Stomach (tissue), 19 donors: ENCODE measurements at places on chromosomes 4 and X. TPM values are rescaled to one million over a fixed set of nuclear protein-coding genes. Genes with fewer than 3 reads are reported as not detected.

AFM gene
- total RNA-seq, result not detected

DNA sequence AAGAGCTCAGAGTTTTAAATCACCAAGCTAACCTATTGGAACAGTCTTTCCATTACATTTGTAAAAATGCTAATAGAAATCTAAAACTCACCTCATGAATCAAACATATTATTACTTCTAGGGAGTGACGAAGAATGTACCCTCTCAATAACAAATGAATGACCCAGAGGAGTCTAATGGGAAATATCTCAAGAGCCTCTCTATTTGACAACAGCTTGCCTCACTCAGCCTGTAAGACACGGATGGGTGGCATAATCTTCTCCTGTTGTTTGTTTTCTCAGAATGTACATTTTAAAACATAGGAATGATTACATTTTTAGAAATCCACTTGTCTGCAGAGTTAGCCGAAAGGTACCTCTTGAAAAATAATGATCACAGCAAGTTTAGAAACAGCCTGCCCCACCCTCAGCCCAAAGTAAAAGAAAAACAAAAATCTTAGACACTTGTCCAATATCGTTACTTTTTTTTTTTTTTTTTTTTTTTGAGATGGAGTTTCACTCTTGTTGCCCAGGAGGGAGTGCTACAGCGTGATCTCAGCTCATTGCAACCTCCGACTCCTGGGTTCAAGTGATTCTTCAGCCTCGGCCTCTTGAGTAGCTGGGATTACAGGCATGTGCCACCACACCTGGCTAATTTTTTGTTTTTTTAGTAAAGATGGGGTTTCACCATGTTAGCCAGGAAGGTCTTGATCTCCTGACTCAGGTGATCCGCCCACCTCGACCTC lies 183.6 kb upstream of the FTHL17 start:
- no peak for DNase-seq

- no peak for DNase-seq
These were observed 25.4 kb upstream of the FAM47B start for GRCh38 chrX:34917146-34917545.

DNA sequence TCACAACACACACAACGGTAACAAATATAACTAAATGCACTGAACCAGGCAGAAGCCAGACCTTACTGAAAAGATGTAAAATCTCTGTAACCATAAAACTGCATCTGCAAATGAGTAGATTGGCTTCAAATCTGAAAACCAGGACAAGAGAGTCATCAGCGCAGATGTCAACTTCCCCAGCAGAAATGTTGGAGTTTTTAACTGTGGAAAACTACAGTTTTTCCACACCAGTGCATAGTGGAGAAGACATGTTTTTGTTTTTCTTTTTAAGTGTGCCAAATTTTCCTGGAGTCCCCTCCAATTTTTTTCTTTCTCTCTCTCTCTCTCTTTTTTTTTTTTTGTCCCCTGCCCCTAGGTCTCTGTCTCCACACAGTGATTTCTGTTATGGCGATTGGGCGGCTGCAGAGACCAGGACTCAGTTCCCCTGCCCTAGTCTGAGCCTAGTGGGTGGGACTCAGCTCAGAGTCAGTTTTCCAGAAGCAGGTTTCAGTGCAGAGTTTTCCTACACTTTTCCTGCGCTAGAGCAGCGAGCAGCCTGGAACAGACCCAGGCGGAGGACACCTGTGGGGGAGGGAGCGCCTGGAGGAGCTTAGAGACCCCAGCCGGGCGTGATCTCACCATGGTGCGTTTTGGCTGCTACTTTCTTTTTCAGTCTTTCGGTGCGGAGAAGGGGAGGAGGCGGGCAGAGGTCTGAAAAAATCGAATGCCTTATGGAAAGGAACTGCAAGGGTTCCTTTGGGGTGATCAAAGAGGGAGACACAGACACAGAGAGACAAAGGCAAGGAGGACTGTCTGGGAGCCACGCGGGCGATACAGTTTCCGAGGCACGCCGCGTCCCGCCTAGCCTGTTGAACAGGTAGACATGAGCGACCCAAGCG lies at the start of gene GUCY1A1:
Gene GUCY1A1, plus strand, starts transcription at position 505 of the 878 bp plus-strand sequence. CDS start 30,020 bp downstream, outside the sequence.
- no peak for DNase-seq

- DNase-seq, result no peak
These were observed 115.6 kb downstream of the SPANXA1 start for GRCh38 chrX:141468940-141469339.

DNA sequence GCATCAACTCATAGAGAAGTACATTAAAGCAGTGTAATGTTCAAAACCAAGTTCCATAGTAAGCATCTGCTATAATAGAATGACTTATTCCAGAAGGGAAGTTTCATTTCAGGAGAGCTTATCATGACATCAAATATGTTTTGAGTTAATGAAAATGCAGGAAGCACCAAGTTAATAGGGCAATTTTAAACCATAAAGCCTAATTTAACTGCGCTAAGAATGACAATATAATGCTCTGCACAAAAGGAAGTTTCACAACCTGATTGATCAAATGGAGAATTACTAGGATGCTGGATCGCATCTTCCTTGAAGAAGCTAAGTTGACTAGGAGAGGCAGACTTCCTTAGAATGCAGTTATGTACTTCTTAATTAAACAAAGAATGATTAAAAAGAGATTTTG lies 416.9 kb upstream of the MAGEB2 start:
- no peak for DNase-seq

GRCh38 chrX:114338870-114339269 lies 245.0 kb upstream of the HTR2C start:
- DNase-seq, result no peak

MAB21L2 gene
- total RNA-seq, result not detected

DNA sequence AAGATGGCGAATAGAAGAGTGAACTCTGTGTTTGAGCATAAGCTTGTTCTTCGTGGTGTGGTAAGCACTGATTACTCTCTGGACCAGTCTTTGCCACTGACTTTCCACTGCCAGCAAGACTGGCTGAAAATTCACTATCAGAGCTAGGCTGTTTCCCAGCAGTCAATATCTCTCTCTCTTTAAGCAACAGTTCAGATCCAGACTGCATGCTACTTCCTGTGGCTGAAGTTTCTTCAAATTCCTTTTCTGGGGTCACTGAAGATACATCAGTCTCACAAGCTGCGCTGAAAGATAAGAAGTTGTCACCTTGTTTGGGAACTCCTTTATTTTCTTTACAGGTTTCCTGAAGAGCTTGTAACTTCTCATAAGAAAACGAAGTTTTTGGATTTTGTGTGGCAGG lies 54.0 kb upstream of the FAM120C start:
- no peak for DNase-seq

GRCh38 chr4:174580597-174580996 lies 58.3 kb upstream of the HPGD start:
- DNase-seq, result no peak

DNA sequence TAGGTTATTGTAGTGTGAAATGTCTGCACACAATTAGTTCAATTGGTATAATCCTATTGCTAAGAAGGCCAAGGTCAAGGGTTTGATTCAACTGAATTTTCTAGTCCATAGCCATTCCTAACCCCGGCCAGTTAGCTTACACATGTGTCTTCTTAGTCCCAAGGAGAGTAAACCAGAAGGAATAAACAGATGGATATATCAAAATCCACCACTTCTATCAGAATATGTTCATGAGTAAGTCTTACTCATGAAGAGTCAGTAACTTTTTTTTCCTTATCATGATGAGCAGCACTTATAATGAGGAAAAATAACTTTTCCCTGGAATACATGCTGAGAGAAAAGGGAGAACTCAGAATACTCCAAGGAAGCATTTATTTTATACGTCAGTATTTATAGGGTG lies 9.5 kb downstream of the HHIP start:
- no peak for DNase-seq

DNA sequence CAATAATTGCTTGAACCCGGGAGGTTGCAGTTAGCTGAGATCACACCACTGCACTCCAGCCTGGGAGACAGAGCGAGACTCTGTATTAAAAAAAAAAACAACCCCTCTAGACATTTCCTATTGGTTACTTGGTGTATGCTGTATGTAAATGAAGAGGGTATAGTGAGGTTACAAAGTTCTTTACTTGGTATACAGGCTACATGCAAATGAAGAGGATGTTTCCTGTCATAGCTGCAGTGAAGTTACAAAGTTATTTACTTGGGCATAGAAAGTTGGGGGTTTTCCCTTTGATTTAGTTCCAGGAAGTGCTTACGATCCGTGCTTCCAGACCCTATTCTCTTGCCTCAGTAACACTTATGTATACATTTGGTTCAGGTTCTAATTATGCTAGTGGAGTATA lies 38.4 kb upstream of the CLNK start:
- DNase-seq, result no peak

GRCh38 chrX:152861116-152861515 lies 30.3 kb downstream of the NSDHL start:
- DNase-seq, result no peak

DNA sequence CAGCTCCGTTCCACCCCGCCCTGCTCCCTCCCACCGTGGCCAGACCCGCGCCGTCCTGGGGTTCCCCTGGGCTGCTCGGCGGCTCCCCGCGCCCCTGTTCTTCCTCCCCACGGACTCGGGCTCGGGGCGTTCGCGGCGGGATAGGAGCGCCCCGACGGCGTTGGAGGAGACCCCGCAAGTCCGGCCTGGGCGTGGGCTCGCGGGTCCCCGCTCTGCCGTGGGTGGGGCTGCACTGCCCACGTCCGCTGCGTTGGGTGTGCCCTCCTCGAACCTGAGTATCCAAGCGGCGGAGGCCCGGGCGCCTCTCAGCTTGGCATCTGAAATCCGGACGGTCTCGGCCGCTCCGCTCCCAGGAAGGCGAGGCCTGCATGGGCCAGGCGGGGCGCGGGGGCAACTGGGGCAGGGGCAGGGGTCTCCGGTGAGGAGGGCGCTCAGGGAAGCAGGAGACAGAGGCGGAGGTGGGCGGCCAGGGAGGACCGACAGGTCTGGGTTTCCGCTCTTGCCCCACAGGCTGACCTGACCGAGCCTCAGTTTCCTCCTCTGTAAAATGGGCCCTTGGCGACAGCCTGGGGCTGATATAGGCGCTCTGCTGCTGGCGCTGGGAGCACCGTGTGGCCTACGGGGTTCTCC lies 12.0 kb upstream of the NAT8L start:
- DNase-seq, result no peak

GRCh38 chr4:185108669-185109068 lies 34.4 kb upstream of the SLC25A4 start:
- DNase-seq, result peak; percentile 46

- DNase-seq, result no peak
These were observed 43.5 kb upstream of the PAK3 start for GRCh38 chrX:111052478-111052877.

- no peak for DNase-seq
These were observed 738.3 kb downstream of the STPG2 start for GRCh38 chr4:97404876-97405523.

MAGEA1 gene
- total RNA-seq, result not detected

PARM1 gene
- total RNA-seq, result 24.6 TPM

SPANXN4 gene
- not detected for total RNA-seq

SAGE1 gene
- total RNA-seq, result not detected

DNA sequence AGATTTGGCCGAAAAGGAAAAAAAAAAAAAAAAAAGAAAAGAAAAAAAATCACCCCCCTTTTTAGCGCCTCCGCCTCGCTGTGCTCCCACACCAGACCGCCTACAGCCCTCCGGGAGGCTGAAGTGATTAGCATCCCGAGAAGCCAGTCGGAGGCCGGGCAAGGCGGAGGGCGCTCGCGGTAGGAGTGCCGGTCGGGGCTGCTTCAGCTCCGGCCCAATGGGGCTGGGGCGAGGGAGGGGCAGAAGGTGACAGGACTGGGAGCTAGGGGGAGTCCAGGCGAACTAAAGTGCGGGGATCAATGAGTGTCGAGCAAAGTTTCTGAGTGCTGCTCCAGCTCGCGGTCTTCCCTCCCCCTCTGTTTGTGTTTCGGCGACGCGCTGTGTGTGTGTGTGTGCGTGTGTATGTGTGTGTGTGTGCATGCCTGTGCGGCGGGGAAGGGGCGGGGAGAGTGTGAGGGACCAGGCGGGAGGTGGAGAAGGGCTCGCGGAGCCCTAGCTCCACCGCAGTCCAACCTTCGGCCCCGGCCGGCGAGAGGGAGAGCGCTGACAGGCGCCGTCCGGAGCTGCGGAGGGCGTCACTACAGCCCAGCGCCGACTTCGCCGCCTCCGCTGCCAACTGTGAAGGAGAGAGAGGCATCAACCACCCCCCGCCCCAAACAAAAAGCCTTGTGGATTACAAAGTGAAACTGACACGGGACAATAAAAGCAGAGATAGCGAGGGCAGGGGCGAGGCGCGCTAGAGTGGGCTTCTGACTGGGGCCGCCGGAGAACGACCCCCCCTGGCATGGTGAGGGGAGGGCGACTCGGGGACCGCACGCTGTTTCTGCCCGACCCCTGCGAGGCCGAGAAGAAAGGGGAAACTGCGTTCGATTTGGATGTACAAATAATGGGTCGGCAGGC lies at the start of gene FAT4:
Gene FAT4, plus strand, starts transcription at position 280 of the 900 bp plus-strand sequence. CDS start 1,457 bp downstream, outside the sequence.
- peak; percentile 98 for DNase-seq

DNA sequence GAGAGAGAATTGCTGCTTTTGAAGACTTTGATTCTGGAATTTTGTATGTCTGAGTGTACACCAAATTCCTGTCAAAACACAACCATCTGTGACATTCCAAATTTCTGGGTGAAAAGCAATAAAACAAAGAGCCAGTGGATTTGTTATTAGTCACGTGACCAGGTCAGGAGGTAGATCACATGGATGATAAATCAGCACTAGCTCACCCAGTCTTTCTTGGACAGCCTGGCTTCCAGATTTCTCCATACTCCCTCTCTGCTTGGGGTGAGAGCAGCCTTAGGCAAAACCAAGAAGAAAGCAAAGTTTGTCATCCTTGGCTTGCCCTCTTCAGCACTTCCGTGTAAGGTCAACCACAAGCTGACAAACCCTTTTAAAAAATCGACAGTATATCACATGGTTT lies 194.2 kb downstream of the CLCN4 start:
- DNase-seq, result no peak

DNA sequence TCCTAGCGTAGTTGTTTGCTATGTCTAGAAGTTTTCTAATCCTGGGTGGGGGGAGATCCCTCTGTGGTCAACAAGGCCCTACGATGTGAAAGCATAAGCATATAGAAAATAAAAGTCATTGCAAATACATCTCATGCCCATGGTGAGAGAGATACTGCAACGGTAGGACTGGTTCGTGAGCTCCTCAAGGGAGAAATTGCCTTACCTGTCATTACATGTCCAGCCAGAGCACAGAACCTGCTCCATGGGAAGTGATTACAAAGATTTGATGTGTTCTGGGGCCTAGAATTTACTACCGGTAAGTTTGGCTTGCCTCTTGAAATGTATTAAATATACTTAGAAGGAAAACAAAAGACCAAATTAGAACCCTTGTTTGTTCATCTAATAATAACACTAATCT lies 60.9 kb upstream of the FAM47B start:
- no peak for DNase-seq

ATG4A gene
- 9.0 TPM for total RNA-seq

ZAR1 gene
- total RNA-seq, result not detected

CLGN gene
- total RNA-seq, result 0.45 TPM

PDGFRA gene
- 177 TPM for total RNA-seq

DNA sequence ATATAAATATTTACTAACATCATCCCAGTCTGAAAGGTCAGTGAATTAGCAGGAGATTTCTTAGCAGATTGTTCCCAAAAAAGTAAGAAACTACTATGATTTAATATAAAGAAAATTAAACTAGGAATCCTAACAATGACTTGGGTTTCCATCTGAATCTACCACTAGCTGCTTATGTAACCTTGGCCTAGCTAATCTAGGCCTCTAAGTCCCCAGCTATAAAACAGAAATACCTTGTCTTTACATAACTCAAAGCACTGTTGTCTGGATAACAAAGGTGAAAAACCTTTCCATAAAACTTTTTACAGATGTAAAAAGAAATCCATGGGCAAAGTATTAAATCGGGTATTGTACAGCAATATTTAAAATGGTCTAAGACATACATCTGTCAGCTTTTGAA lies 3.0 kb downstream of the FBXL5 start:
- no peak for DNase-seq
